ENCODE measurements at places on chromosomes 2 and 18. TPM values are rescaled to one million over a fixed set of nuclear protein-coding genes. Genes with fewer than 3 reads are reported as not detected.

- no peak for DNase-seq
These were observed 328.3 kb downstream of the EPHA4 start for GRCh38 chr2:221243771-221244170.

DNA sequence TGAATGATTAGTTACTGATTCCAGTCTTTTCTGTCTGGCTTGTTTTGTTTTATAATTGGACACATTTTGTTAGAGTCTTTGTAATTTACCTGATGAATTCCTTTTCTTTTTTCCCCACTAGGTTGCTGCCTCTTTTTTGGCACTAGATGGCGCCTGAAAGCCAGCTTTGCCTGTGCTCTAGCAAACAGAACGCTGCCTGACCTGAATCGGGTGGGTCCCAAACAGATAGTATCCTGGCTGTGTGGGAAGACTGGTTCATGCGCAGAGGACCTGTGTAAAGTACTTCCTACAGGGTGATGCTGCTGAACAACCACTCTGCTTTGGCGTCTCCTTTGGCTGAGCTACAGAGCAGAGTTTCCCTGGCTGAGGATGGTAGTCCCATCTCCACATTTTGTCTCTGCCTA is 288.2 kb downstream of the IKZF2 start:
- DNase-seq: peak; percentile 25

GRCh38 chr2:180991820-180992219 is 11.4 kb downstream of the UBE2E3 start:
- DNase-seq: no peak

- DNase-seq: no peak
These were observed 5.8 kb downstream of the TSHZ1 start for GRCh38 chr18:75216212-75216910.

GRCh38 chr2:8457092-8457481 is 224.8 kb upstream of the ID2 start:
- DNase-seq: peak; percentile 26

- no peak for DNase-seq
These were observed 54.6 kb downstream of the IL1R2 start for GRCh38 chr2:102046135-102046986.

DNA sequence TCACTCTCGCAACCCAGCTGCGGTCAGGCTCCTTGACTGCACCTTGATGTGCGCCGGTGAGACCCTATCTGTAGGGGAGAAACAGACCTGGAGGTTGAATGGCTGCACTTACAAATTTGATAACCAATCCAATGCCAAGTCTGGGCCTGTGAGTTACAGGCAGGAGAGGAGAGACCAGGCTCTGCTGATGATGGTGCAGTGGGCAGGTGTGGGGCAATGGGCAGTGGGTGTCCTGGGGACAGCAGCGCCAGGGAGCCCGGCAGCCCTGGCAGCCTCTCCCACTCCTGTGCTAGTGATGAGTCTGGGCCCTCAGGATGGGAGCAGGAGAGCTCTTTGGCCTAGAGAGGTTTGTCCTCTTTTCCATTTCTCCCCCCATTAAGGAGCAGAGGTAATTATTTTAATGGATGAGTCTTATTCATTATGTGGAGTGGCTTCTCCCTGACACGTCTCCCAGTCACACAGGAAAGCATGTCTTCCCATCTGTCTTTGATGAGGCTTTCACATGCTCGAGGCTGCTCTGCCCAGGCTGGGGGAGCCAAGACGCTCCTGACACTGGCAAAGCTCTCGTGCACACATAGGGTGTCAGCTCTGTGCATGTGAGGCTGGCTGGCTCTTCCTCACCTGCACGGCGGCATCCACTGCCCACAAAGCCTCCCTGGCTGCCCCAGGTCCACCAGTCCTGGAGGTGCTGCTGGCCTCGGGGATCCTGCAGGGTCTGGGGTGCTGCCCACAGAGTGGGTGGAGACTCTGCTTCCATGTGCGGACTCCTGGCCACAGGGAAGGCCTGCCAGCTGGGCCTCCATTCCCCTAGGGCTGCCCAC is 10.0 kb upstream of the ALLC start:
- no peak for DNase-seq

DNA sequence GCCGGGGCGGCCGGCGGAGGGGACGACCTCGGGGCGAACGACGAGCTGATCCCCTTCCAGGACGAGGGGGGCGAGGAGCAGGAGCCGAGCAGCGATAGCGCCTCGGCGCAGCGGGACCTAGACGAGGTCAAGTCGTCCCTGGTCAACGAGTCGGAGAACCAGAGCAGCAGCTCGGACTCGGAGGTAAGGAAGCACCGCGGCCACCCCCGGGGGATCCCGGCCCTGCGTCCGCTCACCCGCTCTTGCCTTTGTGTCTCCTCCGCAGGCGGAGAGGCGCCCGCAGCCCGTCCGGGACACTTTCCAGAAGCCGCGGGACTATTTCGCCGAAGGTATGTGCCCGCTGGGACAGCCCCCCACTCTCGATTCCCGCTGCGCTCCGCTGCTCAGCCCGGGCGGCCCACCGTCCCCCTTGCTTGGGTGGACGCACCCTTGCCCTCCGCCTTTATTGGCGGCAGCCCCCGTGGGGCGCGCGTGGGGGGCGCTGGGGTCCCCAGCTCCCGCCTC is 611 bp downstream of the TCF7L1 start:
- peak; percentile 32 for DNase-seq

DNA sequence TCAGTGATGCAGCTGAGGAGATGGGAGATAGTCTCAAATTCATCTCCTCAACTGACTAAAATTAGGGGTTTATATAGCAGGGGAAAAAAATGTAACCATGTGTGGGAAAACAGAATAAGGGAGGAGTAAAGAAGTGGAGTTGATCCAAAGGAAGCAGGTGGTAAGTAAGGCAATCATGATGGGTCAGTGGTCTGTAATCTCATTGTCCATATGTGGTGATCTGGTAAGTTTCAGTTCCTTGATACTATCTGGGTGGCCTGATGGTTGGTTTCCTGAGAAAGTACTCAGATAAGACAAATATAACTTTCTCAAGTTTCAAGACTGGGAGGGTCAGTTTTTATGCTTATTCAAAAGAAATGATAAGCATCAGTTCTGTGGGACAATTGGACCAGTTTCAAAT is 312.3 kb upstream of the KCNJ3 start:
- no peak for DNase-seq

GRCh38 chr2:105409717-105410116 is 10.9 kb upstream of the FHL2 start:
- no peak for DNase-seq

Gene EGR4
- total RNA-seq: 2.1 TPM

Gene ITGA6
- 7.0 TPM for total RNA-seq

Gene QPCT
- total RNA-seq: 0.70 TPM

Gene SKOR2
- total RNA-seq: 0.70 TPM
